RWPE2 (cell line): ENCODE measurements at places on chromosomes 5 and 9.

DNA sequence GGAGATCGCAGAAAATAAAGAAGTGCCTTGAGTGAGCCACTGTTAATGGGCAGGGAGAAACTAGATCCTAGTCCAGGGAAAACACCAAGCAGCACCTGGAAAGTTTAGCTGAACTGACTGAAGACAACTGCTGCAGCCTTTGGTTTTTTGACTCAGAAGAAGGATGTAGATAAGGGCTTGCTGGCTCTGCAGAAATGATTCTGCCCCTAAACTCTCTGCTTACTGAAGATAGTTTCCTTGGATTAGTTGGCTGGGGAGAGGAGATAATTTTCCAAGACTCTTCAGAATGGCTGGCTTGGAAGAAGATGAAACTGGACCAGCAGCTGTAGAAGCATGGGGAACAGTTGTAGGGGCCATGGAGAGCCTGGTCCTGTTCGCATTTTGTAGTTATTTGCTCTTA lies 471.8 kb downstream of the KDM4C start:
- no peak for DNase-seq

- DNase-seq, result no peak
Observed at GRCh38 chr5:35016174-35017051, 31.3 kb downstream of the AGXT2 start.

DNA sequence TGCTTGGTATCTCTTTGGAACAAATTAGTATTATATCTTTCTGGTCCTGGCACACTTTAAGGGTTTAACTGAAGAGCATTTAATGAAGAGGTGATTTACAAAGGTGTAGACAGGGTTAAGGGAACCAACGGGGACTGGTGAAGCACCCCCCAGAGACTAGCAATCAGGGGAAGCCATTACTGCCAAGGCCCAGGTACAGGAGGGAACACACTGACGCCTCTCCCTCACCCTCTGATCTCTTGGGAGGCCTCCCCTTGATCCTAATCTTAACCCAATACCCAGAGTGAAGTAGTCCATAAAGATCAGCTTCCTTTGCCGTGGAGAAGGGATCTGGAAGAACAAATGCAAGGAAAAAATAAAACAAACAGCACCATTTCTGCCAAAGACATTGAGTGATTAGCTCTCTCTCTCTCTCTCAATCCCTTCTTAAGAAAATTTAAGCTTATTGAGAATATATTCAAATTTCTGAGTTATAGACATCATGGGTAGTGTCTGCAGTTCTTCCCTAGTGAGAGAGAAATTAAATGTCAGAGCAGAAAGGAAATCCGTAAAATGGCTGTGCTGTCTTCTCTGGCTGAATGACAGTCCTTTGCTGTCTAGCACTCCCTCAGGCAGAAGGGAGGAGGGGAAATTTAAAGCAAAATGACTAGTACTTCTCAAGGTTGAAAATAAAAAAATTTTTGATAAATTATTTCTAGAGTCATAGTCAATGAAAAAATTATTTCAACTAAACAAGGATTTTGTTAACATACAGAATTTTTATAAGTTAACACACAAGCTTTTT lies 20.0 kb downstream of the F2R start:
- no peak for DNase-seq

GRCh38 chr5:54514291-54514690 lies 3.3 kb upstream of the SNX18 start:
- no peak for DNase-seq

DNA sequence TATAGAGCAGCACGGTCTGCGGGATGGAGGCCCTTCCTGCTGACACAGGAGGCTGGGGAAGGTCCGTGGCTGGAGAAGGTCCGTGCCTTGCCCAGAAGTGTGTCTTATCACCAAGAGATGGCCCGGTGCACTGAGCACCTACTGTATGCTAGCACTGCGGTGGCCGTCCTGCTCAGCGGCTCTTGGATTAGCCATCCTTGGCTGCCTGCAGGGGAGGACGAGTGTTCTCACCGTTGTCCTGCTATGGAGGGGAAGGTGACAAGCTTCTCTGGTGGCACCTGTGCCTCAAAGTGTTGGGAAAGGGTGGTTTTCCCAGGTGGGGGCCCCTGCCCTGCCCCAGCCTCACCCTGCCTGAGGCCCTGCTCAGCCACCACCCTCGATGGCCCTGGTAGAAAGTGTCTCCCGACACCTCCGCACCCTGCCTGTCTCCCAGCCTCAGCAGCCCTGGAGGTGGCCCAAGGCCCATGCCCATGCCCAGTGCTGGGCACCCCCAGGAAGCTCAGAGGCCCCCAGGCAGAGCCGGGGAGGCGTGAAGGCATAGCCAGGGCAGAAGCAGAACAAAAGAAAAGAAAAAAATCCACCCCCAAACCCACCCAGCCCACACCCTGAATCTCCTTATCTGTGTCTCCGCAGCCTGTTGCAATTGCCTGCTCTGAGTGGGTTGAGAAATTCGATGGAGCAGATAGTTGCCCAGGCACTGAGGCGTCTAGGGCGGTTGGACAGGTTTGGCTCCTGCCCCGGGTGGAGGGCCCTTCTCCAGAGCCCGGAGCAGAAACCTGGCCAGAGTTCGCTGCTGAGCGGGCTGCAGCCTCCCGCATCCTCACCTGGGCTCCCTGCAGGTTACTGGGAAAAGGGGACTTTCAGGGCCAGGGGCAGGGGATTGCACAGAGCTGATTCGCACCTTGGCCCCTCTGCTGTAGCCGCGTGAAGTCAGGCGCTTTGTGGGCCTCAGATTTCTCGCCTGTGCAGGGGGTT lies 30.5 kb downstream of the RXRA start:
- DNase-seq, result no peak

GRCh38 chr9:81002242-81002641 lies 687.1 kb downstream of the TLE1 start:
- DNase-seq, result no peak

DNA sequence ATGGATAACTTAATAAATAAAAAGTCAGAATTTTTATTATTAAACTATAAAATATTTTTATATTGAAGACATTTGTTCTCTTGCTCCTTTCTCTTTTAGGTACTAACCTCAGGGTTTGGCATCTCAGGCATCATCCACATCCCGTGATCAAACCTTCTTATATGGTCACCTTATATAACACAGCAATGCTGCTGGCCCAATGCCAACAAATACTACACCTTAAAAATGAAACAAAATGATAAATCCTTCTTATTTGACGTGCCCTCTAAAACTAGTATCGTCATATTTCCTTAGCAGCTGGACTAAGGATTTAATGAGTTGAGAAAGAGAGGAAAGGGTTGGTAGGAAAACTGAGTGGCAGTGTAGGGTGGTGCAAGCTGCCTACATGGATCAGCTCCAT lies 56.6 kb downstream of the NDUFAF2 start:
- DNase-seq, result no peak

- no peak for DNase-seq
Observed at GRCh38 chr9:117671468-117671867, 32.7 kb upstream of the TLR4 start.

DNA sequence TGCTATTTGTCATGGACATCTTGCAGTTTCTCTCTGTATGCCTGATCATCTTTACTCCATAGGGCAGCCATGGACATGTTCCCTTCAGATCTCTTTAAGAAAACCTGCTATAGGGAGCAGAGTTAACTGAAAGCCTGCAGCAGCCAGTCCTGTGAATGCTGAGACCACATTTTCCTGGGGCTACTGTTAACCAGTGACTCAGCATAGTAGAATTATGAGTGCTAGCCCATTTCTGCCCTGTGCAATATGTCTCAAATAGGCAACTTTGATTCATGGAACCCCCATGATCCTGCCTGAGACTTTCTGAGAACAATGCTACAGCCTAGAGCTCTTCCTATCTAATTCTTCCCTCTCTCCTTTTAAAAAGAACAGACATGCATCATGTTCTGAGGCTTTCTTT lies 624.2 kb downstream of the CHSY3 start:
- DNase-seq, result no peak

GRCh38 chr5:116739571-116739970 lies 164.9 kb upstream of the SEMA6A start:
- no peak for DNase-seq
